ENCODE measurements at places on chromosomes 2 and 18.

- DNase-seq = no peak
These were observed 211.6 kb downstream of the SEPTIN10 start for GRCh38 chr2:109402180-109402579.

- no peak for DNase-seq
These were observed 30.4 kb downstream of the SRSF7 start for GRCh38 chr2:38720613-38721241.

- no peak for DNase-seq
These were observed 158.1 kb downstream of the GALR1 start for GRCh38 chr18:77407733-77408132.

DNA sequence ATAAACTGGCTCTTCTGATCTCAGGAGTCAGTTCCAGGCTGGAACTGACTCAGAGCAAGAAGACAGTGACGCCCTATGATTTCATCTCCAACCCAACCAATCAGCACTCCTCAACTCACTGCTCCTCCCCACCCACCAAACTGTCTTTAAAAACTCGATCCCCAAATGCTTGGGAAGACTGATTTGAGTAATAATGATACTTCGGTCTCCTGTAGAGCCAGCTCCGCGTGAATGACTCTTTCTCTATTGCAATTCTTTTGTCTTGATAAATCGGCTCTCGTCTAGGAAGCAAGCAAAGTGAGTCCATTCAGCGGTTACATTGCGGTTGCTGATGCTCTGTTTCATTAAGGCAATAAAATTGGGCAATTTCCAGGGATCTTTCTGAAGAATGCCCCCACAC lies 1025.3 kb upstream of the CNTNAP5 start:
- DNase-seq = no peak

DNA sequence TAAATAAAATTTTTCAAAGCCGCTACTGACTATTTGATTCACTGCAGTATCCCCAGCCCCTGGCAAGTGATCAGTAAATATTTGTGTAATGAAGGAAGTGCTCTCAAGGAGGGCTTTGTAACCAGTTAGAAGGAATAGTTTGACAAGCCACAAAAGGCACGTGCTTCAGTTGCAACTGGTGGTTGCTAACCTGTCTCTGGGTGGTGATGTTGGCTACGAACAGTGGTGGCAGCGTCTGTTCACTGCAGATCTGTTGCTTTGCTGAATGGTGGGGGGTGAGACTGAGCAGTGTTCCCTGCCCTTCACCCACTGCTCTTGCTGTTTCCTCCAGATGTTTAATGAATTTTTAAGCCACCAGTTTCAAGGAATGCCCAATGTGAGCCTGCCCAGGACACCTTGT lies 73.9 kb upstream of the SIX2 start:
- no peak for DNase-seq

GRCh38 chr2:229920011-229920641 lies 1.7 kb downstream of the TRIP12 start:
- peak; percentile 18 for DNase-seq

GRCh38 chr2:64675860-64676259 lies 22.1 kb upstream of the SERTAD2 start:
- DNase-seq = no peak

DNA sequence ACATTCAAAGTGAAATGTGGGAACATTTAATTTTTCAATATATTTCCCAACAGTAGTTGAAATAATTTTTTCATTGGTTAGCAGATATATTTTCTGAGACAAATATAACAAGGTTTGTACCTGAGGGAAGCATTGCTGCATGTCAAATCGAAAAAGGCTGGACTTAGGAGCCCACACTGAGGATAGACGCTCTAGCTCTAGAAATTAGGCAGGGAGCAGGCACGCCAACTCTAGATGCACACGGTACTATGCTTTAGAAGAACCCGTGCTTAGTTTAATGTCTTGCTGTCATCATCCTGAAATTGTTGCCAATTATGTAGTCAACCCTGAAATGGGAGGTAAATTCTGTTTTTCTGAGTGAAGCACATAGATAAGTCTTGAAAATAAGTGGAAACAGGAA lies 731.1 kb upstream of the ZNF804A start:
- DNase-seq = no peak

DNA sequence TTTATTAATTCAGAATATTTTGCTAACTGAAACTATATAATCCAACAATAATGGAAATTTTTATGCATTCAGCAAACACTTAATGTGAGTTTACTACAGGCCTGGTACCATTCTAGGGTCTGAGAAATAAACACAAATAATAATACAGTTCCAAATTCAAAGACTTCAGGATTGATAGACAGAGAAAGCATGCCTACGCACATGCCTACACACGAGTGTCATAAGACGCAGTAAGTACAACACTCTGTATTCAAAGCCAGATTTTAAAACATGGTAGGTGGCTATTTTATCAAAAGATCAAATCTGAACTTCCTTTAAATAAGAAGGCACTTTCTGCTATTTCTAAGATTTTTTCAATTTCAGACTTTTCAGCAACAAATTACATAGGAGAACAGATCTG lies 346.9 kb downstream of the NCKAP5 start:
- DNase-seq = no peak

DNA sequence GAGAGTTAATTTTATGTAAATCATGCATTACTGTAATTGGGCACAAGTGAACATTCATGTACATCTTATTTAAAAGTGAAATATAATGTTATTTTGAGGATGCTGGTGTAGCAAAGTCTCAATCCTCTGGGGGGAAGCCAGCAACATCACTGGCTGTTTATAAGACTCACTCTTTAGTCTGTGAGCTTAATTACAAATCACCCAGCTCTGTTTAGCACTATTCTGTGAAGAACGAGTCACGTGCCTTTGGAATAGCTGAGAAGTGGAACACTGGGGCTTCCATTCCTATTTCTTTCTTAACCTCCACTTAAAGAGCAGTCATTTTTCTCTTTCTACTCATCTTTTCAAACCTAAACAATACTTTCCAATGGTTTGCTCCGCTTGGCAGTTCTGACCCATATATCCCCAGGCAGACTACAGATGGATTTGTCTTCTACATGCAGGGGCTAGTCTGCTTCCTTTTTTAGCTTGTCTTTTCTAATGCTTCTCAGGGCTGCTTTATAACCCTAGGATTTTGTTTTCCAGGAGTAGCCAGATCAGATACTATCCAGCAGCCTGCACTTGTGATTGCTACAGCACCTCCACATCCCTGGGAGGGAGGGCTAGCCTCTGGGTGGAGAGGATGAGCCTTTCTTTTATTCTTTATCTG lies 95.3 kb upstream of the CAVIN2 start:
- DNase-seq = no peak

DNA sequence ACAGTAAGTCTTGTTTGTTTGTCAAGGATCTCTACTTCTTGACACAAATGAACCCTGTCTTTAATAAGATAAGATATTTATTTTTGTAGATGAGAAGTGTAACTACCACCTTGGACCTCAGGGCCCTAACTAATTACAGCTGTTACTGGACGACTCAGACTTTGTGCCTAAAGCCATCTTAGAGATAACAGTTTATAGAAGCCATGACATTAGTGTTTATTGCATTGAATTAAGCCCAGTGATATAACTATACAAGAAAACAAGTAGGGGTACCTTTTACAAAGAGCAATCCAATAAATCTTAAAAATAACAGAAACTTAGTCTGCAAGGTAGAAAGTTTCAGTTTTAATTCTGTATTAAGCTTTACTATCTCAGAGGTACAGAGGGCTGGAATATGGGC lies 119.0 kb downstream of the HIBCH start:
- no peak for DNase-seq

DNA sequence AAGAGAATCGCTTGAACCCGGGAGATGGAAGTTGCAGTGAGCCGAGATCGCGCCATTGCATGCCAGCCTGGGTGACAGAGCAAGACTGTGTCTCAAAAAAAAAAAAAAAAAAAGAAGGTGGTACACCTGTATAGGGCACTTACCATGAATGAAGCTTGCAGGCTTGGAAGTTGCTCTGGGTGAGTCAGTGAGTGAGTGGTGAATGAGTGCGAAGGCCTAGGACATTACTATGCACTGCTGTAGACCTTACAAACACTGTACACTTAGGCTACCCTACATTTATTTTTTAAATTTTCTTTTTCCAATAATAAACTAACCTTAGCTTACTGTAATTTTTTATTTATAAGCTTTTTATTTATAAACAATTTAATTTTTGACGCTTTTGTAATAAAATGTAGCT lies 78.4 kb upstream of the ATG16L1 start:
- DNase-seq = no peak

GRCh38 chr2:137897082-137897481 lies 67.2 kb upstream of the HNMT start:
- DNase-seq = no peak
